ENCODE measurements at places on chromosomes 3 and 15.
A peak's percentile ranks its signal among the peaks of the same experiment; 100 is the strongest.

DNA sequence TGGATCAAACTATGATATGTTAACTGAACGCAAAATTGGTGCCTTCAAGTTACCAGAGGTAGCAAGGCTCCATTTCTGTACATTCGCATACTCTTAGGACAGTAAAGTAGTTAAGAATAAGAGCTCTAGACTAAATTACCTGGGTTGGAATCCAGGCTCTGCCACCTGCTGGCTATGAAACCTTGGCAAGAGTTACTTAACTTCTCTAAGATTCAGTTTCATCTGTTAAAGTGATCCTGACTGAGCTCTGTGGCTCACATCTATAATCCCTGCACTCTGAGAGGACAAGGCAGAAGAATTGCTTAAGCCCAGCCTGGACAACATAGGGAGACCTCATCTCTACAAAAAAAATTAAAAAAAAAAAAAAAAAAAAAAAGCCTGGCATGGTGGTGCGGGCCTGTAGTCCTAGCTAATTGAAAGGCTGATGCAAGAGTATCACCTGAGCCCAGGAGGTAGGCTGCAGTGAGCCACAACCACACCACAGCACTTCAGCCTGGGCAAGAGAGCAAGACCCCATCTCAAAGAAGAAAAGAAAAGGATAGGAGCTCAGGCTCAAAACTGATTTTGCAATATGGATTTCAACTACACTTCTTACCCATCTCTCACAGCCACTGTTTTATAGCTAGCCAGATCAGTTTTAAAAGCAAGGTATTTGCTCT is 21.3 kb downstream of the GSK3B start:
- DNase-seq, result no peak

DNA sequence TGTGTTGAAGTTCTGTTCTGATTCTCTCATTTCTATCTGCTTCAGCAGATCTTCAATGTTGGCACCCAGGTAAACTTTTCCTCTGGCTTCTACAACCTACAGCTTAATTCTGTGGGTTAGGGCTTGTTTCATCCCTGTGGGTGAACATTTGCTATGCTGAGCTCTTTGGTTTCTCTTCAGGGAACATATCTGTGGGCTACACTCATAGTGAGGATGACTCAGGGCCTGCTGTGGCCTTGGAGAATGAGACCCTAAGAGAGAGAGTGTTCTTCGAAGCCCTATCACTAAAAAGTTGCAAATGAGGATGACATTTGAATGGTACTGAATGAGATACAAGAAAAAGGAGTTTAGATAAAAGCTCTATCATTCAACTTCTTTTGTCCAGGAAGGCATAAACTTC is 346.2 kb upstream of the CBLB start:
- DNase-seq, result no peak

DNA sequence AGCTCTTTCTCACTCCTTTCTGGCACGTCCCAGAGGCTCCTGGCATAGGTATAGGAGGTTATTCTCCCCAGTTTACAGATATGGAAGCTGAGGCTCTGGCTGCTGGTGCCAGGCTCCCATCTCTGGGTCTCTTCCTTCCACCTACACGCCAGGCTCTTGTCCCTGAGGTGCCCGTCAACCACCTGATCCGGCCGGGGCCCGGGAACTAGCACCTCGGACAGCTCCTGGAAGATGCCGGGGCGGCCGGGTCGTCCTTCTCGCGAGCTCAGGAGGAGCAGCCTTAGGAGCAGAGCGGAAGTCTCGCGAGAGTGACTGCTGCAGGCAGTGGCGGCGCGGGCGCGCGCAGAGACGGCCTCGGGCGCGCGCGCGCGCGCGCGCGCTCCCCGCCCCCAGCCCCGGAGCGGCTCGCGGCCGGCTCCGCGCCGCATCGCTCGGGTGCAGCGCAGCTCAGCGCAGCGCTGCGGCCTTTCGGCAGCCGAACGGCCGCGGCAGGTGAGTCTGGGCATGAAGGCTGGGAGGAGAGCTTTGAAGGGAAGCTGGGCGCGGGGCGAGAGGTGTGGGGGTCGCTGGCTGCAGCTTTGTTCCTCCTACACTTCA is at the start of gene SCAMP5:
SCAMP5 (plus strand) TSS at position 382 of the 597 bp plus-strand sequence. CDS start 16,277 bp downstream, outside the sequence.
- DNase-seq, result peak; percentile 32

GRCh38 chr15:80699981-80700380 is 4.9 kb downstream of the ABHD17C start:
- DNase-seq, result no peak

DNA sequence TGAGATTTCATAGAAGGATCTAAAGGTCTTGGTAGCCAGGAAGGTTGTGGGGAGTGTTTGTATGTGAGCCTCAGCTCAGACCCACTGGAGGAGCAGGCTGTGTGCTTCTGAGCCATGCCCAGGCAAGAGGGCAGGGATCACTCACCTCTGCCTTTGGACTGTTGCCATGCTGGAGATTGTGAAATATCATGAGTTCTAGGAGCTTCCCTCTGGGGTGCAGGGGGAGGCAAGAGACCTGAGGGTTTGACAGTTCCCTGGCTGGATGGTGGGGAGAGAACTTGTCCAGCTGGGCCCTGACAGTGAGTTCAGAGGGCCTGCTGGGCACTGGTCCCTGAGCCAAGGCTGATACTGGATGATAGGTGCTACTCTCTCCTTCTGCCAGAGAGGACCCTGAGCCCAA is 6.0 kb downstream of the SLC6A1 start:
- no peak for DNase-seq

- no peak for DNase-seq
Measured at GRCh38 chr3:194285850-194286197, 65.3 kb downstream of the CPN2 start.

DNA sequence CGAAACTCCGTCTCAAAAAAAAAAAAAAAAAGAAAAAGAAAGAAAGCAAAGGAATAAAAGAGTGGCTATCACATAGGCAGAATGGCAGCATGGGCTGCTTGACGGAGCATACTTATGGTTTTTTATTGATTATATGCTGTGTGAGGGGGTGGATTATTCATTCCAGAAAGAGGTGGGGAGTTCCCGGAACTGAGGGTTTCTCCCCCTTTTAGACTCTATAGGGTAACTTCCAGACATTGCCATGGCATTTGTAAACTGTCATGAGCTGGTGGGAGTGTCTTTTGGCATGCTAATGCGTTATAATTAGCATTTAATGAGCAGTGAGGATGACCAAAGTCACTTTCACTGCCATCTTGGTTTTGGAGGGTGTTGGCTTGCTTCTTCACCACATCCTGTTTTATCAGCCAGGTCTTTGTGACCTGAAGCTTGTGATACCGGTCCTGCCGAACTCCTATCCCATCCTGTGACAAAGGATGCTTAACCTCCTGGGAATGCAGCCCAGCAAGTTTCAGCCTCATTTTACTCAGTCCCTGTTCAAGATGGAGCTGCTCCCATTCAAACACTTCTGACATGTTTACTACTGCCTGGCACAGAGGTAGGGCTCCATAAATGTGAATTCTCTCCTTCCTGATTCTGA is 15.8 kb upstream of the ABHD17C start:
- DNase-seq, result no peak

DNA sequence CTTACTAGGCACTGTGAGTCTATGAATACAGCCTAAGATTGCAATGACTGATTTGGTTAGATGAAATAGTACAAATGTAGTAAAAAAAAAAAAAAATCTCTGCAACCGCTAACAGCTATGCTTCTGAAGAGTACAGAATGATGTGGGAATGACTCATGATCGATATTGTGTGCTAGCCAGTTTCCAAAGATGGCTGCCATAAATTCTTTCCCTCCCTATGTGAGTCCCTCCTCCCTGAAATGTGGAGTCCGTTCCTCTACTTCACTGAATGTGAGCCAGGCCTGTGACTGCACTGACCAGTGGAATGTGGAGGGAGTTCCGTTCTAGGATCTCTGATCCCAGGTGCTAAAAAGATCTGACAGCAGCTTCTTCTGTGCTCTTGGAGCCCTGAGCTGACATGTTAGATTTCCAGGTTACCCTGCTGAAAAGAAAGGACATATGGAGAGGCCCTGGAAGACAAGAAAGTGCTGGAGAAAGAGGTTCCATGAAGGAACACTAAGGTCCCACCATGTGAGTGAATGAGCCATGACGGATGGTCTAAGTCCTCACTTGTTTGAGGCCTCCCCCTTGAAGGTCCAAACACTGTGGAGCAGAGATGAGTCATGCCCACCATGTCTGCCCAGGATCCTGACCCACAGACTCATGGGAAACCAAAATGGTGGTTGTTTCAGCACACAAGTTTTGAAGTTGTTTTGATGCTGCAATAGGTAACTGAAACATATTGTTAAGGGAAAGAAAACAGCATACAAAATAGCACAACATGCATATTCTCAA is 46.3 kb downstream of the DGKG start:
- no peak for DNase-seq

GRCh38 chr3:100463002-100463401 is 29.4 kb upstream of the TMEM45A start:
- peak; percentile 34 for DNase-seq

- no peak for DNase-seq
Measured at GRCh38 chr15:65421360-65422215, 1.2 kb downstream of the IGDCC4 start.

DNA sequence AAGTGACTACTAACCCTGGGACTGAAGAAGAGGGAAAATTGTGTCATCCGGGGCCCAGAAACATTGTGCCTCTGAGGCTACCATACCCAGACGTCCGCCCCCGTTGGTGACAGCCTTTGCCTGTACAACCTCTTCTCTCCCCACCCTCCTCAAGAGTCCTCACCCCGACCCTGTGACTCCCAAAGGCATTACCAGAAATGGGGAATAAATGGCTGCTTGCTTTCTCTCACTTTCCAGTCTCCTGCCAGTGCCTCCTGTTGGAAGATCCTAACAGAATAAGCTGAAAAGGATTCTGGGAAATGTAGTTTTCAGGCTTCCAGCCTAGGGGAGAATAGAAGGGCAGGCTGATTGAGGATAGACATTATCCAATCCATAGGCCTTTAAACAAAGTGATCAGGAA is 30.8 kb upstream of the SLC25A36 start:
- DNase-seq, result no peak

DNA sequence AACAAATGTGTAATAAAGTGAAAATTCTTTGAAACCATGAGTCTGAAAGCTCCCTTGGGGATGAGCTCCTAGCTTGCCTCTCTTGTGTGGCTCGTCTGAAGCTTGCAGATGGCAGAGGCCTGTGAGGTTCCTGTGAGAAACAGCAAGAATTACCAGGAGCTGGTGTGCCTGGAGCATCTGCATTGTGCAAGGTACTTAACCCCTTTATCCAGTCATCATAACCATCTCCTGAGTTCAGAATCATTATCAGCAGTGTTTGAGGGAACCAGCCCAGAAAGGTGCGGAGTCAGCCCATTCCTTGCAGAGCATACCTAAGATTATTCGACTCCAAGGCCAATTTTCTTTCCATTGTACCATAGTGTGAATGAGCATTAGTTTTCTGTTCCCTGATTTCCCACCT is 51.7 kb upstream of the TRA2B start:
- no peak for DNase-seq

- DNase-seq, result no peak
Measured at GRCh38 chr15:80774486-80774885, 4.7 kb upstream of the CEMIP start.

- DNase-seq, result no peak
Measured at GRCh38 chr15:62104401-62104800, 37.6 kb downstream of the C2CD4A start.

DNA sequence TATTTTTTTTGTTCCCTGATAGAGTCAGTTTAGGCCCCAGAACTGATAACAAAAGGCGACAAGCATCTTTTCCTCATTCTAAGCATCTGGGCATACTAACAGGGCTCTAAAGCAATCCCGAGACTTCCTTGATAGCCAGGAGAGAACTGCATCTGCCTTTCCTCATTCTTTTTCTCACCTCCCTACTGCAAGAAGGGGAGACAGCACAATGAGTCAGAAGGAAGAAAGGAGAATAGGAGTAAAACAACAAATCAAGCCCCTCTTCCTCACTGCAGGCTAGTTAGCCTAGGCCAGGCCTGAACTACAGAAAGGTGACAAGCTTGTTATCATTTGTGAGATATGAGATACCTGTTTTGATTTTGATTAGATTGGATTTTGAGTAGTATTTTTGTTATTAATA is 97.9 kb downstream of the NAALADL2 start:
- DNase-seq, result no peak

DNA sequence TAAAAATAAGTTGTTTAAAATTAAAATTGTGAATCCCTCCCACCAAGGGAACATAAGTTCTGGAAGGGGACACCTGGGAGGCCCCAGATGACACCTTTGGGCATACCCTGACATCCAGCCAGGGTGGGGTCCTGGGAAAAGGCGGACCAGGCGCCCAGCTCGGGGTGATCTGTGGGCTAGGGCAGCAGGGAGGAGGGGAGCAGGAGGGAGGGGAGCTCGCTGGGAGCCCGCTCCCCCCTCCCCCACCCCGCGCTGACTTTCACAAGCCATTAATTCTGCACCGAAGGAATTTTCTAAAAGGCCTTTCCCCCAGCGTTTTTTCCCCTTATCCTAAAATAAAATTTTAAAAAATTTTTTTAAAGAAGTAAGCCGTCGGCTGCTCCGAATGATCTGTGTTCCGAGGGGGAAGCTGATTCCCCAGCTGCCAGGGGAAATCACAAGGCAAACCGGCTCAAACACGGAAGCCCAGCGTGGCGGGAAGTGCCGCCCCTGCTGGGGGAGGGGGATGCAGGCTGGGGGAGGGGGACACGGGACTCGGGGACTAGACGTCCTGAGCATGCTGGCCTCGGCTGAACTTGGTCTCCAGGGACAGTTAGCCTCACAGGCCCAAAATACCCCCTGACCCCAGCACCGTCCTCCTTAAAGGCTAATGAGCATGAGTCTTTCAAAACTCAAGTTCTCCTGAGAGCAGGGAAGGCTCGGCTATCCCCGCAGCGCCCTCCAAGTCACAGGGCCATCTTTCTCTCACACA is 13.9 kb downstream of the PLXND1 start:
- DNase-seq, result no peak

GRCh38 chr3:87793337-87793877 is 265.4 kb downstream of the CGGBP1 start:
- DNase-seq, result no peak

All from NCI-H2029 treated with DMSO at 0.1 percent for 48 hours (cell line).